Pancreas (tissue), 10 donors: ENCODE measurements at places on chromosomes 12 and 14. TPM values are rescaled to one million over a fixed set of nuclear protein-coding genes. Genes with fewer than 3 reads are reported as not detected.

Gene SOAT2
- polyA plus RNA-seq, result 0.54 TPM

GRCh38 chr14:86788224-86788623 lies 1204.8 kb downstream of the GALC start:
- no peaks in the 10 kb centered on the region for H3K36me3 ChIP-seq
- H3K4me1 ChIP-seq, result no peaks in the 10 kb centered on the region

Gene KRT86
- polyA plus RNA-seq, result 3.2 TPM

- no peaks in the 10 kb centered on the region for H3K4me1 ChIP-seq
- H3K36me3 ChIP-seq, result no peaks in the 10 kb centered on the region
- H3K27me3 ChIP-seq, result no peaks in the 10 kb centered on the region
- no peak overlapping the region for H3K27ac ChIP-seq
- H3K4me3 ChIP-seq, result no peak overlapping the region
- no peak for DNase-seq
Measured at GRCh38 chr12:43444940-43445564, 107.0 kb downstream of the ADAMTS20 start.

- no peak overlapping the region for H3K4me3 ChIP-seq
- H3K4me1 ChIP-seq, result no peaks in the 10 kb centered on the region
- DNase-seq, result no peak
Measured at GRCh38 chr12:122322501-122322900, 56.2 kb upstream of the VPS33A start.

GRCh38 chr14:101241807-101242278 lies 319.5 kb upstream of the DIO3 start:
- no peaks in the 10 kb centered on the region for H3K27me3 ChIP-seq
- H3K27ac ChIP-seq, result no peak overlapping the region
- no peaks in the 10 kb centered on the region for H3K4me1 ChIP-seq
- no peak for DNase-seq
- H3K36me3 ChIP-seq, result no peaks in the 10 kb centered on the region

- DNase-seq, result peak; percentile 74
- H3K27me3 ChIP-seq, result no peaks in the 10 kb centered on the region
- no peaks in the 10 kb centered on the region for H3K36me3 ChIP-seq
- H3K27ac ChIP-seq, result peak within 1 kb of the TSS; percentile 70
- H3K4me3 ChIP-seq, result peak within 1 kb of the TSS; percentile 65
- peaks cover 5% of the 10 kb centered on the region for H3K4me1 ChIP-seq
Measured at GRCh38 chr14:21070083-21070609, at the start of gene ARHGEF40. ARHGEF40 (plus strand) TSS chr14:21070304; CDS start chr14:21070397, 93 bp downstream.

Gene CLEC14A
- polyA plus RNA-seq, result 2.9 TPM

DNA sequence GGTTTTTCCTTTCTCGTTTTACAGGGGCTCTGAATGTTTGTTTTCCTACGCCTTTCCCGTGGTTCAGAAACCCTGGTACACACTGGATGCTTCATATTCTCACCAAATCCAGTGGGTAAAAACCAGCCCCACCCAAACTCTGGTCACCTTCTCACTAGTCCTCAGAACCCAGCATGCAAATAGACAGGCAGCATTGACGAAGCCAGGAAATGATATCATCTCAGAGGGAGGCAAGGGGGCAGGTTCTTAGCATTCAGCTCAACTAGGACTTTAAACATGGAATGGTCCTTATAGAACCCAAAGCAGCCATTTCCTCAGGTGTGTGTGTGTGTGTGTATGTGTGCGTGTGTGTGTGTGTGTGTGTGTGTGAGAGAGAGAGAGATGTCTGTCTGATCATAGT lies 142.0 kb downstream of the KCNK10 start:
- no peak for DNase-seq
- no peaks in the 10 kb centered on the region for H3K36me3 ChIP-seq
- H3K27ac ChIP-seq, result no peak overlapping the region

GRCh38 chr14:77109656-77110055 lies 11.6 kb downstream of the CIPC start:
- no peak overlapping the region for H3K4me3 ChIP-seq
- H3K27ac ChIP-seq, result no peak overlapping the region
- H3K36me3 ChIP-seq, result peaks cover 44% of the 10 kb centered on the region
- DNase-seq, result no peak
- no peaks in the 10 kb centered on the region for H3K4me1 ChIP-seq

Gene CCDC175
- polyA plus RNA-seq, result not detected

DNA sequence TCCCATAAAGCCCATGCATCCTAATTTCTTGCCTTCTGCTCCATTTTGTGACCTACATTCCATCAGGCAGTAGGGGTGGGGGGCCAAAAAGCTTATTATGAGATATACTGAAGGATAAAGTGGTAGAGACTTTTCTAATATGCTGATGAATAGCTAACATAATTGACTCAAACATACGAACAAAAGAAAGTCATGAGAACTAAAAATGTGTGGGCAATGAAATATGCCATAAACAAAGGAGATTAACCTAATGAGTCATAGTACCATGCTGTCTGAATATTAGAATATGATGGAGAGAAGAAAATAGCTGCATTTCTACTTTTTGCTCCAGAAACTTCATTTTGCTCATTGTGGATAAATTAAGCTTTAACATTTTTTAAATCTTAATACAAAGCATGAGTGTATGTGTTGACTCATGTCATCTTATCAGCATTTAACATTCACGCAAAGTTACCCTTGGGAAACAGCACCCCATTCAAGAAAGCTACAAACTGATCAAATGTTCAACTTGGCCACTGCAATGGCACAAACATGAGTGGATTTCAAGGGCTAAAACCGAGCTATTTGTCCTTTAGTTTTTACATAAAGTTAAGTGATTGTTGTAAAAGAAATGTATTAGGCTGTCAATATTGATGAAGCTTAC lies 64.0 kb upstream of the DIO2 start:
- no peaks in the 10 kb centered on the region for H3K4me1 ChIP-seq
- no peaks in the 10 kb centered on the region for H3K27me3 ChIP-seq
- H3K27ac ChIP-seq, result no peak overlapping the region
- no peak overlapping the region for H3K4me3 ChIP-seq

DNA sequence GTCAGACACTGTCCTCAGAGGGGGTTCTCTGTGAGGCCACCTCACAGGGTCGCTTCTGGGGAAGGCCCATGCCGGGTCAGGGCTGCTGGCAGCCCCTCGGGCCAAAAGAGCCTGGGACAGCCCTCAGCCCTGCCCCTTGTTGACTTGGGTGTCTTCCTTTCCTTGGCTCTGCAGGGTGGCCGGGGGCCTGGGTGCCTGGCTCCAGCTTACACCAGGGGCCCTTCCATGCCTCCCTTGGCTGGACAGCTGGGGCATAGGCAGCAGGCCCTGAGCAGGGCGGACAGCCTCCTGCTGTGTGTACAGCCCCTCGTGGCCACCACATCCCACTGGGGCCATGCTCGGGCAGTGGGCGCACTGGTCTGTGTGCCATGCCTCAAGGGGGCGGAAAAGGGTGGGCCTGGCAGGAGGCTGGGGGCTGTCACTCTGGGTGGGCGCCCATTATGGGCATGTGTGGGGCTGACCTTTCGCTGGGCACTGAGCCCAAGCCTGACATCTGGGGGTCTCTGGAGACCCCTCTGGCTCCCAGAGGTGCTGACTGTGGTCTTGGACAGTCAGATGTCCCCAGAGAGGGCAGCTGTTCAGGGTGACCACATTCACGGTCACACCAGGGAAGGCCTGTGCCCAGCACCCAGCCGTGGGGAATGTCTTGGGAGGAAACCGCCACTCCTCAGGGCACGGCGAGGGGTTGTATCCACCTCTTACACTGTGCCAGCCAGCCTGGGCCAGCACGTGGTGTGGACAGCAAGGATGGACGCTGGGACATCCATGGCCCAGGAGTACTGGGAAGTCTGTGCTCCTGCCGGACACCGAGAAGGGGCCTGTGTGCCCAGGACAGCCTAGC lies 313.3 kb downstream of the TMEM121 start:
- no peaks in the 10 kb centered on the region for H3K36me3 ChIP-seq
- H3K4me1 ChIP-seq, result no peaks in the 10 kb centered on the region
- no peak overlapping the region for H3K27ac ChIP-seq
- H3K27me3 ChIP-seq, result no peaks in the 10 kb centered on the region

DNA sequence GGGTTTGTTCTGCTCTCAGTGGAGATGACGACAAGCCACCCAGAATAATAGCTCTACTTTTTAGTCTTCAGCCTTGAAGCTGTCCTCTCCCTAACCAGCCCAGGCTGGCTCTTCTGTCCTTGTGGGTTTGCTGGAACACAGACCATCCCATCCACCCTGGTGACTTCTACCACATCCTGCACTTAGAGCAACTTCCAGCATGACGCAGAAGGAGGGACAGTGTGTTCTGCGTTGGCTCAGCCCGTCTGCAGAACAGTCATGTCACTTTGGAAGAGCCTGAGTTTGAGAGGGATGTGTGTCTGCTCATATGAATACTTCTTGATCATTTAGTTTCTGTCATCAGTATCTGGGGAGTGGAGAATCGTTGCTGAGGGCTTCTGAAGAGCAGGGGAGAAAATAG lies 198.0 kb downstream of the CACNA1C start:
- no peaks in the 10 kb centered on the region for H3K4me1 ChIP-seq
- no peak overlapping the region for H3K4me3 ChIP-seq

Gene FMNL3
- polyA plus RNA-seq, result 2.9 TPM

DNA sequence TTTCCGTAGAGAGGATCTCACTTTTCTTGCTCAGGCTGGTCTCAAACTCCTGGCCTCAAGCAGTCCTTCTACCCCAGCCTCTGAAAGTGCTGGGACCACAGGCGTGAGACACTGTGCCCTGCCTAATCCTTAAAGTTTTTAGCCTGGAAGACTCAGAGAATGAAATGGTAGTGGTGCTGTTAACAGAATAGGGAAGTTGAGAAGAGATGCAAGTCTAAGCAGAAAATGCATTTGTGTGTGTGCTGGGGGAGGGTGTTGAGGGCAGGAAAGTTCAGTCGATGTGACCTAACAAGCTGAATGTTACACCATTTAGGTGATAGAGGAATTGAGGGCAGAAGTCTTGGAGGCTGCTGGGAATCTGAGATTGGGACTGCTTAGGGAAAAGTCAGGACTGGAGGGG lies 6.9 kb upstream of the TUBA1A start:
- DNase-seq, result no peak
- H3K27me3 ChIP-seq, result no peaks in the 10 kb centered on the region
- H3K4me3 ChIP-seq, result no peak overlapping the region
- H3K36me3 ChIP-seq, result no peaks in the 10 kb centered on the region
- H3K4me1 ChIP-seq, result no peaks in the 10 kb centered on the region

Gene UNC79
- polyA plus RNA-seq, result 1.8 TPM
